ENCODE measurements at places on chromosomes 12 and 14.

DNA sequence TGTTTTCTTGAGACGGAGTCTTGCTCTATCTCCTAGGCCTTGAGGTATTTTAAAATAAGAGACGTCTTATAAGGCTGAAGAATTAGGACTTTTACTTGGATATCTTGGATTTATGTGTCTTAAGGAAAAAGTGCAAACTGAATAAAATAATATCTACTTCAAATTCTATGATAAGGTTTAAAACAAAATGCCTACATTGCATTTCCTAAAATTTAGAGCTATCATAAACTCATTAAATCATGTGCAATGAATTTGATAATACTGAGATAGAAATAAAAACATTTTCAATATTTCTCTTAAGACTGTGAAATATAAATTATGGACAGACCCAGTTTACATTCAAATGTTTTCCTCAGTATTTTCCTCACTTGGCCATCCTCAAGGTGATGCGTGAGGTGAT lies 729.5 kb upstream of the LMO3 start:
- no peak for DNase-seq

- DNase-seq = no peak
These were observed 6.0 kb downstream of the ZBTB39 start for GRCh38 chr12:57000393-57000792.

DNA sequence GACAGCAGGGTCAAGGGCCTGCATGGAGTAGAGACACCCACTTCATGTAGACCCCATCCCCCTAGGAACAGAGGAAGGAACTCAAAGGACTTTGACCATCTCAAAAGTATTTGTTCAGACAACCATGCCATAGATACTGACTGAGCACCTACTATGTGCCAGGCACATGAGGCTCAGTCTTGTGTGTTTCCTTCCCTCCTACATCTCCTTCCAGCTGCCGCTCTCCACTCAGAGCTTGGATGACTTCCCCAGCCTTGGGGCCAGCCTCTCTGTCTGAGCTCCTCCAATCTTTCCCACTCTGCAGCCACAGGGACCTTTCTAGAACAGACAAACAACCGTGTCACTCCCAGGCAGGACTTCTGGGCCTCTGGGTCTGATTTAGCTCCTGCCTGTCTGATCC lies 2.5 kb downstream of the TRPV4 start:
- no peak for DNase-seq

GRCh38 chr12:126617312-126617711 lies 1552.1 kb downstream of the AACS start:
- DNase-seq = no peak

- no peak for DNase-seq
These were observed 1.4 kb upstream of the SERPINA1 start for GRCh38 chr14:94389731-94390371.

DNA sequence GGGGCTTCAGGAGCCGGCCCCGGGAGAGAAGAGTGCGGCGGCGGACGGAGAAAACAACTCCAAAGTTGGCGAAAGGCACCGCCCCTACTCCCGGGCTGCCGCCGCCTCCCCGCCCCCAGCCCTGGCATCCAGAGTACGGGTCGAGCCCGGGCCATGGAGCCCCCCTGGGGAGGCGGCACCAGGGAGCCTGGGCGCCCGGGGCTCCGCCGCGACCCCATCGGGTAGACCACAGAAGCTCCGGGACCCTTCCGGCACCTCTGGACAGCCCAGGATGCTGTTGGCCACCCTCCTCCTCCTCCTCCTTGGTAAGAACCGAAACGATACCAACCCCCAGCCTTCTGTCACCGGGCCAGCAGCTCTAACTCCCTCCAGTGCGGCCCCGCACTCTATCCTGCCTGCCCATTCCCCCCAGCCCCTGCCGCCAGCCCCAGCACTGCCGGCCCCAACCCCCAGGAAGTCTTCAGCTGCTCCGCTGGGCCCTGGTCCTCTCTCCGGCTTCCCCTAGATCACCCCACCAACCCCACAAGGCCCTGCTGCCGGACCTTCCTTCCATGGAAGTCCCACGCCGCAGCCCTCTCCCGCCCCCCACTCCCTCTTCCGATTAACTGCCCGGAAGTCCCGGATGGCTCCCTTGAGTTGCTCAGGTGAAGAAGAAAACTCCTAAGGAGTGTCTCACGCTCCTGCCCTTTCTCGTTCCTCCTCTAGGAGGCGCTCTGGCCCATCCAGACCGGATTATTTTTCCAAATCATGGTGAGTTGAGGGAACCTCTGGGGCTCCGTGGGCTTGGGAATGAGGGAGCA lies 693 bp downstream of the LRP10 start:
- peak; percentile 65 for DNase-seq

- no peak for DNase-seq
These were observed 211.3 kb upstream of the DIO3 start for GRCh38 chr14:101350021-101350420.

DNA sequence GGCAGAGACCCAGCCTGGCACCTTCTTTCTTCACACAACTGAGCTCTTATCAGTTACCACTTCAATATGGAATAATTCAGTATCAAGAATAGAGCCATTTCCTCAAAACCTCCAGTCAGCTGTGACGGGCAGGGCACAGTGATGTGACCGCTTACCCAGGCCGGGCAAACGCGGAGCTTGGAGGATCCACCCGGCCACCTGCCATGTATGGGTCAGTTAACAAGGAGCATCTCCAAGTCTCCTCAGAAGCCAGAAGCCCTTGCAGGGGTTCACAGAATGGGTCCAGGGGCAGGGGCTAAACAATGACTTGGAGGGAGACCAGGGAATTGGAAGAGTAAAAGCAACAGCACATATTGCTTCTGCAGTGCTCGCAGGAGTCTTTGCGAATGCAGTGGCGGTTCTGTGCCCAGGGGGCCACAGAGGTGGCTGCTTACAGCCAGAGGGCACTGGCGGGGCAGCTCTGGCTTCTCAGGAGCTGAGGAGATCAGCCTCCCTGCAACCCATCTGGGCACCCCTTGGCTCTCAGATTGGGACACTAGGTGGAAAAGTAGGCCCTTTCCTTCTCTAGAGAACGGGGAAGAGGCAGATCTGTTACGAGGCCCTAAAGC lies 162.3 kb downstream of the CALM1 start:
- no peak for DNase-seq

DNA sequence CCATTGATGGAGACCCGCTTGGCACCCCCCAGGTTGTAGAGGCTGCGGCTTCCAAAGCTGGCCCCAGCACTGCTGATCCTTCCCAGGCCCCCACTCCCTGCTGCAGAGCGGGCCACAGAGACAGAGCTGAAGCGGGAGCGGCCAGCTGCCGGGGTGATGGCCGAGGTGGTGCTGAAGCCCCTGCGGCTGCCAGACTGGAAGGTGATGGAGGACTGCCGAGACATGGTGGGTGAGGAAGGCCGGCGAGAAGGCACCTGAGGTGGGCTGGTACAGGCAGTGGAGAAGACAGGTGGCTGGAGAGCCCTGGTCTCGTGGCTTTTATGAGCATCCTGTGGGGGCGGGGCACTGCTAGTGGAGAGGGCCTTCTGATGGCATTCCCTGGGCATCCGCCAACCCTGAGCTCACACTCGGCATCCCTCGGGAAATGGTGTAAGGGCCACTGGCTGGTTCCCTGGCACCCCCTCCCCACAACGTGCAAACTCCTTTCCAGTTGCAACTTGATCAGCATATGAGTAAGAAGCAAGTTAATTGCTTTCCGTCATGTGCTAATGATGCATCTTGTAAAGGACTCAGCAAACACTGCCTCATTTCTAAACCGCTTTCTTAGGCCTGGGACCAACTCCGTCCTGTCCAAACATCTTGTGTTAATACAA lies at the start of gene KRT75:
Gene KRT75, minus strand, starts transcription at position 291 of the 653 bp plus-strand sequence. Its CDS starts 67 bp downstream, at position 224.
- no peak for DNase-seq

GRCh38 chr14:42719391-42719790 lies 1112.7 kb downstream of the LRFN5 start:
- DNase-seq = no peak

DNA sequence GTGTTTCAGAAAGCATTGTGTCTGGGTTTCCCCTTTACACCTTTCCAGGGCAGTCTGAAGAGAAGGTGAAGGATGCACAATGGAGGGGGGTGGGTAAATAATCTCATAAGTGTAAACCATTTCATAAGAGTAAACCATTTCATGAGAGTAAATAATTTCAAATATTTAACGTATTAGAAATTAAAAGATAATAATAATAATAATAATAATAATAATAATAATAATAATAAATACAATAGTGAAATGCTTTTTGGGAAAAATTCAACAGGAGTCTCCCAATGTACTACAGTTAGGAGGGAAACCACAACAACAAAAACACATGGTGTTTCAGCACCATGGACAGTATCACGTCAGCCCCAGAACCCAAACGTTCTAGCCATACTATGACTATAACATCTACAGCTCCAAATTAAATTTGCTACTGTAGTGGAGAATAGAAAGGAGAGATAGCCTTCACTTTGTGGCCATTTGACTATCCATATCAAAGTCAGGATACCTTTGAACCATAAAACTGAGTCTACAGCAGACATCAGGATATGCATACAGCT lies 691.8 kb downstream of the BCL11B start:
- peak; percentile 36 for DNase-seq

DNA sequence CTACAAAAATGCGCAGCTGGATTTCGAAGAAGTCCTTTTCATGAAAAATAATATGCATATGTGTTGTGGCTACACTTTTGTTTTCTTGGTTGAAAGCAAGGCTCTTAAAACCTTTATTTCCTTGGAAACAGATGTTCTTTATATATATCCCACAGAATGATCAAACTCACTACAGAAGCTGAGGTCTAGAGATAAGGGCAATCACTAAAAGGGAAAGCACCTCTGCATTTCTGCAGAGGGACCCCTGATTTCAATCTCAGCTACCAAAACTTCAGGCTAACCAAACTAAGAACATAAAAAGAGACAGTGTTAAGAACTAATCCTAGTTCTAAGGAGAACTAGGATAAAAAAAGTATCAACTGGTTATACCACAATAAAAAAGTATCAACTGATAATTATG lies 65.4 kb upstream of the CDKL1 start:
- DNase-seq = peak; percentile 23

GRCh38 chr12:109710747-109711595 lies 2.7 kb upstream of the FAM222A start:
- DNase-seq = no peak

- no peak for DNase-seq
These were observed 8.8 kb upstream of the AMHR2 start for GRCh38 chr12:53414756-53415417.

GRCh38 chr12:20128928-20129327 lies 239.4 kb upstream of the PDE3A start:
- no peak for DNase-seq

DNA sequence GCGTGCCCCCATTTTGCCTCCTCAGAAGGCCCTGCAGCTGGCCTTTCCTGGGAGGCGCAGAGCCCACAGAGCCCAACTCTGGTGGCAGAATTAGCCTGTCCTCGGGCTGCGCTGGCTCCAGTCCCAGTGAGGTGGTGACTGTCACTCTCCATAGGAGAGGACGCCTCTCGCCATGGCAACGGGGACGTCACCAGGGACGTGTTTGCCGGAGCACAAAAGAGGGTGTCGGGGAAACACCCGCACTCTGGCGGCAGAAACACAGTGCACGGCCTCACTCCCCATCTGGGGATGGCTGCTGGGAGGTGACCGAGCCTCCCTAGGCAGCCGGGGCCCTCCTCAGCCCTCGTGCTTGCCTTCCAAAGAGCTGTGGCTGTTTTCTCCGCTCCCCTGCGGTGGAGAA lies 50.2 kb upstream of the NCOR2 start:
- no peak for DNase-seq

- peak; percentile 86 for DNase-seq
These were observed 663 bp downstream of the WASHC3 start for GRCh38 chr12:102061096-102061559.

GRCh38 chr14:56666716-56667115 lies 87.1 kb downstream of the TMEM260 start:
- no peak for DNase-seq

- no peak for DNase-seq
These were observed 82.1 kb upstream of the HSPB8 start for GRCh38 chr12:119096429-119097202.

GRCh38 chr12:106345746-106346145 lies 11.8 kb upstream of the POLR3B start:
- DNase-seq = peak; percentile 61

GRCh38 chr12:32499048-32499447 lies 99.7 kb downstream of the FGD4 start:
- DNase-seq = no peak

- DNase-seq = no peak
These were observed 155.3 kb downstream of the PDE3A start for GRCh38 chr12:20523658-20524057.

DNA sequence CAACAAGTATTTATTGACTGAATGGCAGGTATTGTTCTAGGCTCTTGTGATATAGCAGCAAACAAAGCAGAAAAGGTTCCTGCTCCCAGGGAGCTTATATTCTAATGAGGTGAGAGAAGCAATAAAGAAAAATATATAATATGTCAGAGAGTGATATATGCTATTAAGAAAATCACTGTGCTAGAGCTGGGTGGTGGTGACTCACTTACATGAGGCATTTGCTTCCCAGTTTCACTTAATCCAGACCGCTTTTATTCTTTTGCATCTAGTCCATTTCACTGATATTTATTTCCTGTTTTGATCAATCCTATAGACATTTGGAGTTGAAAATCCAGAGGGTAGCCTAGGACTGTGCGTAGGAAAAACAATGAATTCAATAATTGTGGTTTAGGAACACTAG lies 17.5 kb downstream of the TRHDE start:
- no peak for DNase-seq

GRCh38 chr14:99116741-99117295 lies 155.2 kb downstream of the BCL11B start:
- DNase-seq = no peak

GRCh38 chr14:68960123-68960522 lies 19.0 kb downstream of the ACTN1 start:
- no peak for DNase-seq

GRCh38 chr12:124305776-124306685 lies 11.1 kb downstream of the RFLNA start:
- no peak for DNase-seq

DNA sequence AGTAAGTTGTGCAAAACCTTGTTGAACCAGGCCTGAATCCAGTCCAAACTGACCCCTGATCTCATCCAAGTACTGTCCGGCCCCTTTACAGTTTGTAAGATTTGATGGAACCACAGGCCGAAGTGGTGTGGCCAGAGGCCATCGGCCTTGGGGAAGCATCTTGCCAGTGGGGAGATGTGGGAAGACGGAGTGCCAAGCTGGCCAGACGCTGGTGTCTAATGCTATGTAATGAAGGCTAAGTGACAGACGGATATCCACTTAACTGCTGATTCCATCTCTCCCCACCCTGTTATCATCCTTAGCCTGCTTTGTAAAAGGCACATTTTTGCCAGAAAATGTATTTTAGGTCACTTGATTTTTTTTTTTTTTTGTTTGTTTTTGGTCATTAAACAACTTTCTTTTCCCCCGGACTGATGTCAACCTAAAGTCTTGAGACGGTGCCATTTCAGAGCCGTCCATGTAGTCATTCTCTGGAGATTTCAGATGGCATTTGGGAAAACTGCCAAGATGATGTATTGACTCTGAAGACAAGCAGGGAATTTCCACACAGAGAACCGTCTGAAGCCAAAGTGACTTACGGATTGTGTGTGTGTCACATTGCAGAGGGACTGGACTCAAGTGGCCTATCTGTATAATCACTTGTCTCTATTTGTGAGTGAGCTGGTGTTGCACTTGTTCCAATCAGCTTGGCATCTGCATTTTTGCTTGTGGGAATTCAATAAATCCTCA lies 86.5 kb upstream of the MANSC4 start:
- DNase-seq = no peak

GRCh38 chr12:130167537-130167936 lies 5.3 kb downstream of the FZD10 start:
- no peak for DNase-seq

All from common myeloid progenitor, CD34-positive (primary cell).